ENCODE measurements at places on chromosomes 13 and 19. TPM values are rescaled to one million over a fixed set of nuclear protein-coding genes. Genes with fewer than 3 reads are reported as not detected.

Gene CYP4F12
- 79.3 TPM for total RNA-seq

Gene ZNF835
- total RNA-seq: 1.5 TPM

Gene C19orf73
- 2.8 TPM for total RNA-seq

Gene CEACAM5
- 86.4 TPM for total RNA-seq

DNA sequence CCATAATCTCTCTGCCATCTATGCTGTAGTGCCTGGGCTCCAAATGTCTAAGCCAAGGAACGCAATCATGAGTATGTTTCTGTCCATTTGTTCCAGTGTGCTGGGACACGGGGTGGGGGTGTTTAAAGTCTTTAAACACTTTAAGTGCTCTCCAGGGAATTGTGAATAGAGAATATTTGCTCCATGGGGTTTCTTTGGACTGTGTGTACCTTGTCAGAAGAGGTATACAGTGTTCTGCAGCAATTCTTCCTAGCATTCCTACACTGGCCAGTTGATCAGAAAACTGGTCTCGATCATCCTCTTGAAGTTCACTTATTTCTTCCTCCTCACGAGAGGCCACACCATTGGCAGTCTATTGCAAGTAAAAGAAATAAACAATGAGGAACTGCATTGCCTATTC, 35.1 kb upstream of the EEF1AKMT1 start:
- DNase-seq: no peak

DNA sequence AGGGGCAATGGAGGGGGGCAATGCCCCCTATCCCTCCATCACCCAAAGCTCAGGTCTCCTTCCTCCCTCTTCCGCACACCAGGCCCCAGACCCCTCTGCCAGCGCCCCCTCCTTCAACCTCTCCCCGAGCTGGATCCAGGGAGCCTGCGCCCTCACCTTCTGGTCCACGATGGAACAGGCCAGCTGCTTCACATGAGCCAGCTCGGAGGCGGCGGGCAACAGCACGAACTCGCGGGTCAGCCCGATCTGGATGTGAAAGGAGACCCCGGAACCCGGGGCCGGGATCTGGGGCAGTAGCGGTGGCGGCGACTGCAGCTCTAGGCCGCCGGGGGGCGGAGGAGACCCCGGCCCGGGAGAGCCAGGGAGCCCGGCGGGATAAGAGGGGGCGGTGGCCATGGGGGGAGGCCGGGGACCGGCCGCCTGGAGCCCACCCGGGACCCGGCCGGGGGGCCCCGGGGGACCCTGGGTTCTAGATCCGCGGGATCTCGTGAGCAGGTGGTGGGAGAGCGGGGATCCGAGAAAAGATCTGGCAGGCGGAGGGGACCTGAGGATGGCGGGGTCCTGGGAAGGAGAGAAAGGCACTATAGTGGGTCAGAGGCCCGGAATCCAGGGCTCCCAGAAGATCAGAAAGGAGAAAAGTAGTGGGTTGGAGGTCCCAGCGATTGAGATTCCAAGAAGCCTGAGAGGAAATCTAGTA, 791 bp downstream of the PRKD2 start:
- no peak for DNase-seq

DNA sequence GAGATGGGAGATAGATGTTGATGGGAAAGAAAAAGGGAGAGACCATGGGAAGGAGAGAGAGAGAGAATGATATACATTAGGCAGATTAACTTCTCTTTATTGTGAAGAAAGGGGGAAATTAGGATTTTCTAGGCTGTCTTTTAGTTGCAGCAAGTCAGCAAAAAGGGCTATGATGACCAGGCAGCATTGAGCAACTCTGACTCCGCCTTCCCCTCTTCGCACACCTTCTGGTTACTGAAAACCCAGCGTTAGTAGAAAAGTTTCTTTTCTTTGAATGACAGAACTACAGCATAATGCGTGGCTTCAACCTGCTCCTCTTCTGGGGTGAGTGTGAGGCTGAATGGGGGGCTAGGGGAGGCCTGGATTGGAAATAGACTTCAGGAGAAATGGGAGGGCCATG, at the start of gene ADGRE1:
ADGRE1 (plus strand) TSS at position 264 of the 400 bp plus-strand sequence; CDS start at position 294, 30 bp downstream.
- DNase-seq: no peak

GRCh38 chr19:34237283-34237682, 17.1 kb upstream of the GARRE1 start:
- DNase-seq: no peak

Measured in esophagus squamous epithelium (tissue), 5 donors.